NB4 (cell line): ENCODE measurements at places on chromosomes 11 and 22.

- DNase-seq: no peak
Observed at GRCh38 chr22:22746963-22747933, 102.8 kb downstream of the GGTLC2 start.

GRCh38 chr11:6298605-6299004, 21.7 kb downstream of the CAVIN3 start:
- peak; percentile 31 for DNase-seq

DNA sequence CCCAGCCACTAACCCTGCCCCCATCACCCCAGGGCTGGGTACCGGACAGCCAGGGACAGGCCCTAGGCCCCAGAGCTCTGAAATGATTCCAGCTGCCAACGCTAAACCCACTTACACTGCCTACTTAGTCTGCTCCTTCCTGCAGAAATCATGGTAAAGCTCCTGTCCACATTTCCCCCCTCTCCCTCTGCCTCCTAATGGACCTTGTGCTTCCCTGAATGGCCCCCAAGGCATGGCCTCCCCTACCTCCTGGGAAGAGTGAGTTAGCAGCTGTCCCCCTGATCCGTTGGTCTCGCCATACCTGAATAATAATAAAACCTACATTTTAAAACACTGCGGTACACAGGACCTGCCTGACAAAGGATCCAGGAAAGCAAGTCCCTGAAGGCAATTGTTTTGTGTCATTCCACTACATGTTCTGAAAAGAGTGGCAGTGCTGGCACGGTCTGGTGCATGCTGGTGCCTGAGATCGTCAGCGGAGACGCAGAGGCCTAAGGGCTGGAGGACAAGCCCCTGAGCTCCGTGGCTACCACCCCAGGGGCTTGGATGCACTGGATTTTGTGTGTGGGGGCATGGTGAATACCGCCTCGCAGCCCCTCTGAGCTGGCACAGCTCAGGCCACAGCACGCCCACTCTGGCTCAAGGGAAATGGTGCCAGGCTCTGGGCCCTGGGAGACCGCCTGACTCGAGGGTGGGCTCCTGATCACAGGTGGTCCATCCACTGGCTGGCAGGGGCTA, 186.3 kb downstream of the CTTN start:
- no peak for DNase-seq

GRCh38 chr11:32118025-32118974, 27.4 kb downstream of the RCN1 start:
- peak; percentile 42 for DNase-seq

DNA sequence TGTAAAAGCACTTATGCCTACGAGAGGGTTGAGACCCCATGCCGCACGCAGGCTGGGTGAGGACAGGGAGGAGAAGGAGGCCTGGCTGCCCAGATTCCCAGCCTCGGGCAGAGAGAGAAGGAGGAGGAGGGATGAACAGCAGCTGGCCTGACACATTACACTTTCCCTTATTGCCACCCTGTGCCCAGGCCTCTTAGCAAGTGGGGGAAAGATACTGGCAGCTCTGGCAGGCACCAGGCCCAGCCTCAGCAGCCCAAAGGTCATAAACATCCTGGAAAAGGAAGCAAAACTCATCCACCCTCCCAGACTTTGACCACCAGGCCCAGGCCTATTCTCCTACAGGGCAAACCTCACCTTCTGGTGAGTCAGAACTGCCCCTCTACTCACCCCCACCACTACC, 4.7 kb downstream of the PLAAT3 start:
- no peak for DNase-seq

- no peak for DNase-seq
Observed at GRCh38 chr22:34669001-34669400, 397.0 kb upstream of the ISX start.

DNA sequence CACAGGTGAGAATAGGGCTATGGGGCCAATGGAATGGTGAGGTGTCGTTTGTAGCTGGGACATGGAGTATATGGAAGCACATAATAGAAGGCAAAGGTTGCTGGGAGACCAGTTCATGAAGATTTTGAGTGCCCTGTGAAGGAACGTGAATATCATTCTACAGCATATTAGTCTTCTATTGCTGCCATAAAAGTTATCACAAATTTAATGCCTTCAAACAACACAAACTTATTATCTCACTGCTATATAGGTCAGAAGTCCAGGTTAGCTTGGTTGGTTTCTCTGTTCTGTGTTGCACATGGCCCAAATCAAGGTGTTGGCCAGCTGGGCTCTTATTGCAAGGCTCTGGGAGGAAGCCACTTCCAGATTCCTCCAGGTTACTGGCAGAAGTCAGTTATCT, 110.6 kb downstream of the SYN3 start:
- no peak for DNase-seq

GRCh38 chr11:126700768-126701519, 299.6 kb downstream of the KIRREL3 start:
- DNase-seq: no peak

GRCh38 chr11:5968394-5968793, at the start of gene OR56A5:
Gene OR56A5 (minus strand): TSS chr11:5968494. CDS start chr11:5968494, 0 bp downstream.
- no peak for DNase-seq

DNA sequence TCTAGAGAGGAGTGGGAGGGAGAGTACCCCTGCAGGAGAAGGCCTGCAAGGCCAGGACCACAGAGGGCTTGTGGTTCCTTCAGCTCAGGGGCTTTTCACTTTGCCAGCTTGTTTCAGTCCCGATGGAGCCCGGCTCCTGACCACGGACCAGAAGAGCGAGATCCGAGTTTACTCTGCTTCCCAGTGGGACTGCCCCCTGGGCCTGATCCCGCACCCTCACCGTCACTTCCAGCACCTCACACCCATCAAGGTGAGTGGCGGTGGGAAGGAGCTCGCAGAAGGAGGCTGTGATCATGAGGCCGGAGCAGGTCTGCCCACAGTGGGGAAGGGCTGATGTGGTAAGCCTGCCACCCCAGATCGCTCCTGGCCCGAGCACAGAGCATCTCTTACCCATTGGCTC, 13.5 kb downstream of the ACP2 start:
- DNase-seq: no peak

DNA sequence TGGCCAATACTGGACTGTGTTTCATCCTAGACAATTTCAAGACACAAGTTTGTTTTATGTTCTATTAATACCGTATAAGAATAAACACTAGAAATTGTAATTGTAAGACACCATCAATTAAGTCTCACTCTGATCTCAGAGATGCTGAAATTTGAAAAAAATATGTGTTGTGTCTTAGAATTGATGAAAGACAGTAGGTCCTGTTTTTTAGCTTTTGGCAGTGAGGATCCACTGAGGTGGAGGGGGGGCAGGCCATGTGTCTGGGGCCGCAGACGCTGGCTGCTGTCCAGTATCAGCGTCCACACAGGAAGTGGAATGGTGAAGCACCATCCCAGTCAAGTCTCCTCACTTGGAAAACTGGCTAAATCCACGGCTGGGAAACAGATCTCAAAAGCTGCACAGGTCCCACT, 22.5 kb upstream of the ALG8 start:
- no peak for DNase-seq

DNA sequence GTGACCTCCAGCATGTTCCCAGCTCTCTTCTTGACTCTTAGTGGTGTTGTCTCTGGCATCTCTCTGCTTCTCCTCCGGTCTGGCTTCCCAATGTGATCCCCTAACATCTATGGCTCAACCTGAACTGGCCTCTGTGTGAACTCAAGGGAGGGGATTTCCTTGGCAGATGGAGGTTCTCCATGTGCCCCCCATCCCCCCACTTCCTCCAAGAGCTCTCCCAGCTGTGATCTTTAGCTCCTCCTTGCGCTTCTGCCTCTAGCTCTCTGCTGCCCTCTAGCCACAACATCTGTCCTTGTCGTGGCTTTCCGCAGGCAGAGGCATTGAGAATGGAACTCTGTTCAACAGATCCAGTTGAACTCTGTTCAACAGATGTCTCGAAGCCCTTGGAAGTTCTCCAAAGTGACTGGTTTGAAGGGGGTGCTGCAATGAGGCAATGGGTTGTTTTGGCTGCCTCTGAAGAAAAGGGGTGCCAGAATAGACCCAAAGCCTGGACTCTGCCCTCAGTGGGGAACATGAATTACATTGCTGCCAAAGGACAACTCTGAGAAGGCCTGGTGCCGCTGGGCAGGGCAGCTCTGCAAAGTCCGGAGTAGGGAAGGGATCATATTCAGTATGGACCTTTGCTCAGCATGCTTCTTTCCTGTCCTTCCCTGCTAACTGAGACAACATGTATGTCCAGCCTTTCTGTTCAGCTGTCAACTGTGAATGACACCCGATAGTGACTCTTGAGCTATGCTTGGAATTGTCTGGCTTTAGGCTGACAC, 61.9 kb downstream of the ADM start:
- DNase-seq: peak; percentile 89

GRCh38 chr11:48028914-48029680, 48.7 kb downstream of the PTPRJ start:
- no peak for DNase-seq

DNA sequence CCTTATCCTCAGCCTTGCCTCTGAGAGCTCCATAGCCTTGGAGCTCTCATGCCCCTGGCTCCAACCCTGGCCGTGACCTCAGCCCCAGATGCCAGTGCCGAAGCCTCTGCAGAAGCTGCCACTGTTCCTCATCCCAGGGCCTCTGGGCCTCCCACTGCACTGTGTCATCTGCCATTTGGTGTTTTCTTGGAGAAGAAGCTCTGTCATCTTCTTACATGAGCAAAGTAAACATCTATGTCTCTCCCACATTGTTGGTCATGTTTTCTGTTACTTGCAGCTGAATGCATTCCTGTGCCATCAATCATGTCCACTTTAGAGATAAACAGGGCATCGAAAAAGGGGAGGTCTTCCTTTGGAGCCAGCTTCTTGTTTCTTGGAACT, 45.0 kb upstream of the FTH1 start:
- no peak for DNase-seq

- DNase-seq: no peak
Observed at GRCh38 chr11:970319-970871, 44.7 kb downstream of the AP2A2 start.

DNA sequence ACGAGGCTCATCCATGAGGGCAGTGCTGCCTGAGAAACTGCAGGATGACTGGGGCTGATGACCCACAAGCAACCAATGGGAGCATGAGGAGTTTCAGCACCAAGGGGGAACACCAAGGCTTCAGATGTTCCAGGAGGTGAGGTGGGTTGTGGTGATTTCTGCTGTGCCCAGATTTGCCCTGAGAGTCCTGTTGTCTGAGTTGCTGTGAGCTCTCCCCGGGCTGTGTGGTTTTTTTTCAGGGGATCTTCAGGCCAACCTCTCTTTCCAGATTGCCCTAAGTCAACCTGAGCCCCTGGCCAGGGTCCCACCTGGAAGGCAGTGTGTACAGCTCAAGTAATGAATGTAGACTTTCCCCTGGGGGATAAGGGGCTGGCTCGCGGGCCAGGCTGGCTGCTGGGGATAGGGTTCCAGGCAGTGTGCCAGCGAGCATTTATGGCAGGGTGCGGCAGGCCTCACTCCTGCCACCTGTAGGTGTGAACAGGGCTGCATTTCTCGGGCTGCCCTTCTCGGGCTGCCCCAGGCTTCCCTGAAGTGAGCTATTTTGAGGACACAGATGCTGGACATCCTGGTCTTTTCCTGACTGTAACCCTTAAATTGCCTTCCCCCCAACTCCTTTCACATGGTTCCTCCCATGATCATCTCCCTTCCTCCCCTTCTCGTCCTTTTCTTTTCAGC, 9.8 kb downstream of the SLC22A6 start:
- peak; percentile 59 for DNase-seq

- DNase-seq: peak; percentile 52
Observed at GRCh38 chr22:39634530-39635405, 64.2 kb downstream of the CACNA1I start.

DNA sequence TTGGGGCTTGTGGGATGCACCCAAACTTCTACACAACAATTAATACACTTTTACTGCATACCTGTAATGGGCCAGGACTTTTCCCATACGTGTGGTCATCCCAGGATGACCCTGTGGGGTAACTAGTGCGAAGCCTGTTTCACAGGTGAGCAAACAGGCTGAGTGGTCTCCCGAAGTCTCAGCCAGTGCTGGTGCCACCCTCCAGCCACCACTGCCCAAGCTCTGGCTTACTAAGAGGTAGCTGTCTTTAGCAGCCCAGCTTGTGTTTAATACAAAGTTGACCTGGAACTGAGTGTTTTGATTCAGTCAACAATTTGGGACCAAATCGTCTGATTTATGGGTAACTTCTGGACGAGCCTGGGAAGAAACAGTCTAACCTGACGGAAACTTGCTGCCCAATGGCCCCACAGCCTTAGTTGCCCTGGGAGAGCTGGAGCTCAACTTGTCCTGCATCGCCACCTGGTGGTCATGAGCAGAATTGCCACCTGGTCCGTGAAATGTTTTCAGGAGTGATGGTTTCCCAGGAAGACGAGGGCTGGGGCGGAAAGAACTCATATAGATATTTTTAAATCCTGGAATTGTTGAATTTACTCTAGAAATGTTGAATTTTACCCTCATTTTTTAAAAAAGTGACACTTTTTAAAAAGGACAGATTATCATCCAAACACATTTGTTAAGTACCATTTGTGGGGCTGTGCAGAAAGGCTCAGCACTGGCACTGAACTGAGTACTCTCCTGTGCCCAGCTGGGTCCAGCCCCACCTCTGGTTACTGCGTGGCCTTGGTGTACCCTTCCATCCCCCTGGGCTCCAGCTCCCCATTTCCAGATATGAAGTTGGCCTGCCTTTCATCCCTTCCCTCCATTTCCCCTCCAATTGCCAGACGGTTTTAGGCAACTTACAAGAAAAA, 95.5 kb upstream of the PARVA start:
- peak; percentile 75 for DNase-seq
